ENCODE measurements at places on chromosomes 7 and 10.

- no peak for DNase-seq
Observed at GRCh38 chr7:116172353-116172752, 38.0 kb upstream of the TES start.

DNA sequence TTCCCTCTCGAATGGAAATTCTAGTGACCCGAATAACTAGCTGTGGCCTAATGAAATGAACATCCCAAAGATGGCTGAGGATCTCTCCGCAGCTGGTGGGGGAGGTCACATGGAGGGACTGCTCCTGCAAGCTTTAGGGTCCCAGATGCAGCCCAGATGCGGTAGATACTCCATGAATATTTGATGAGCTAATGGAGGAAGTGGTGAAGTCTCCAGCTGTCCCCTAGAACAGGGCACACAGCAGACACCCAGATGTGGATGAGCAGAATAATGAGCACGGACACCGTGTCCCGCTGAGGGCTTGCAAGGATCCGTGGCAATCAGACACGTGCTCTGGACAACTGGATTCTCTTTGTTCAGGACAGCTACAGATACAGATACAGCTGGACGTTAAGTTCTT lies 59.2 kb downstream of the DENND2A start:
- DNase-seq = no peak

DNA sequence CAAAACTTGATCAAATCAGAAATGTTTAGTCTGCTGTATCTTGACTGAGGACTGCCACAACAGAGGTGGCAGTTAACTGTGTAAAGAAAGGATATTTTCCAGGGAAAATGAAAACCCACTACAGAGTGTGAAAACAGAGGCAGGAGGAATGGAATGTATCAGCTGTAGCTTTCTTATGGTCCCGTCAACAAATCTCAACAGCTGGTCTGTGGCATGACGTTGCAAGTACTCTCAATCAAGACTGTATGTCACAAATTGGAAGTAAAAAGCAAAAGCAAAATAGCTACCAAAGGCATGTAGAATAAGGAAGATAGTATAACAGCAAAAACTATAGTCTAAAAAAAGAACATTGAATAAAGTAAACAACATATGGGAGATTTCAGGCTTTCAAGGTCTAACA lies 123.5 kb downstream of the KMT2C start:
- DNase-seq = no peak

DNA sequence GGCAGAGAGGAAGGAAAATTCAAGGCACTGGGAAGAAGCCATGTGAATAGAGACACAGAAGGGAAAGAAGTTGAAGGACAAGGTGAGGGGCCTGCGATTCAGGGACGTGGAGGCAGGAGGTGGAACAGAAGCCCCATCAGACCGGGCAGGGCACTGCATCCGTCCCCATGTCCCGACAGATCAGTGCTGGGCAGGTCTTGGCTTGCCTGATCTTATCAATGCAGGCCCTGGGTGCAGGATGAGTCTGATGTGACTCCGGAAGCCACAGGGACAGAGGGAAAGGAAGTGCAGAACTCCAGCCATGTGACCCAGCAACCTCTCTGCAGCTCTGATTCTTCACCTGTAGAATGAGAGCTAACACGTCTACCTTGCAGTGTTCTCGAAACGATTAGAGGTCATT lies 136.2 kb upstream of the CTBP2 start:
- no peak for DNase-seq

DNA sequence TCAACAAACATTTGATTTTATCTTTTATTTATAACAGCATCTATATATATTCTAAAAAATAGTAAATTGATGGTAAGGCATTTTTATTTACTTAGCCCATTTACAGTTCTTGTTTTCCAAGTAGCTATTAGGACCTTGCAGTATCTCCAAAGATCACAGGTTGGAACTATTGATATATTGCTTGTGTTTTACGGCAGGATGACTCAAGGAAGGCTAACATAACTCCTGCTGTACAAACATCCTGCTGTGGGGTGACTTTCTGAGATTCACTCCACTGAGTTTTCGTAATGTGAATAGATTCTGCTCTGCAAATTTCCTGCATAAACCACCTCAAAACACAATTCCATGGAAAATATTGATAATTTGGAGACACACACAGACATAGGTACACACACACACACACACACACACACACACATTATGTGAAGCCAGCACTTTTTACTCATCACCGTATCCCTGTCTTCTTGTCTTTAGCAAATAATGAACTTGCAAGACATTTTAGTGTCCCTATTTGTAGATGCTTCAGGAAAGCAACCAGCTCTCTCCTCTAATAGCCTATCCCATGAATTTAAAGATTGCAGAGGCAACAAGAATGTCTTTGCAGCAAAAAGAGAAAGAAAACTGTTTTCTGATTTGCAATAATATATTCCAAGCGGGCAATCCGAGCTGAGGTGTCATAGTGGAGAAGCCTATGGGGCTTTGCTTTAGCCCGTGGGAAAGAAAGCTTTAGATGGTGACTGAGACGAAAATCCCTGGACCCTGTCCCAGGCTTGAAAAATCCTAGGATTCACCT lies 722 bp downstream of the AGR2 start:
- DNase-seq = no peak

GRCh38 chr10:28077889-28078288 lies 79.0 kb upstream of the ODAD2 start:
- DNase-seq = no peak

DNA sequence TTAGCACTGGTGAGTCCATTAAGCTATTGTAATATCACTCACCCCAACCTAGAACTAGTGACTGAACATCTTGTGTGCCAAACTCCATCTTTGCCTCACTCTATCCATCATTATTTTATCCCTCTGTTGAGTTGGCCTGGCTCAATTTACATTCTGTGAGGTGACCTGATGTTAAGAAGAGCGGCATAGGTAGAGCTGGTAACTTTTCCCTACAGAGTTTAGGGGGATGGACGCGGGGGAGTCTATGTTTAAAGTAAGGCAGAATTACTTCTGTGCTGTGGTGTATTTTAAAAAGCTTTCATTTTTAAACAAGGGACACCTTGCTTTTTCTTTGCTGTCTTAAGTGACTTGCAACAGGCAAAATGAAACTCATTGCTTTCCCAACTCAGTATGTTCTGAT lies 186.3 kb downstream of the CREB5 start:
- DNase-seq = no peak

GRCh38 chr10:100447663-100448062 lies 15.1 kb upstream of the WNT8B start:
- DNase-seq = no peak

DNA sequence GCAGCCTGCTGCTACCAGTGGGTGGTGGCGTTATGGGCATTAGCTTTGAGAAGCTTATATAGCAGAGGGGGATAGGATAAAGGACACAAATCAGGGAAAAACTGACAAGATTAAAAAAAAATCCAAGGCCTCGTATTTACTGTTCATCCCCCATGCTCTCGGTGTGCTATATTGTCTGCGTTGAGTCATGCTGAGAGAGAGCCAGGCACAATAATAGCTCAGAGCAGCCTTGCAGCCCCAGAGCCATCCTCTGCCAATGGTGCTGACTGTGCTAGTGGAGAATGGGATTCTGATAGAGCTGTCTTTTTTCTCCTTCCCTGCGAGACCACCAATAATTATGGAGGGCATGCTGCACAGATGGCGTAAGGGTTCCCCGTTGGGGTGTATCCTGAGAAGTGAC lies 51.7 kb upstream of the FZD1 start:
- no peak for DNase-seq

DNA sequence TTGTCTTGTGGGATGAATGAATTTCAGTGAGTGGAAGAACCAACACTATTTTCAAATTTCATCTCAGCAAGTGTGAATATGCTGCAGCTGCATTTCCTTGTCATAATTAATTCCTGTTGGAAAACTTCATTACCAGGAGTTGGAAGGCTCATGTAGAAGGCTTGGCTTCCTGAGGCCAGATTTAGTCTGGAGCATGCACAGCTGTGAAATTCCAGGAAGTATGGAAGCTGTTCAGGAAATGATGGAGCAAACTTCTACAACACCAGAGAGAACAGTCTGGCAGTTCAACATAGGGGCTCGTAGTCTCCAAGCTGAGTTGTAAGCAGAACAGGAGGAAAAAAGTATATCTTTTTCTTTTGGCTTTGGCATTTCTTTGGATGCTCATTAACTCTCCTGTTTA lies 1439.9 kb upstream of the CELF2 start:
- DNase-seq = no peak

DNA sequence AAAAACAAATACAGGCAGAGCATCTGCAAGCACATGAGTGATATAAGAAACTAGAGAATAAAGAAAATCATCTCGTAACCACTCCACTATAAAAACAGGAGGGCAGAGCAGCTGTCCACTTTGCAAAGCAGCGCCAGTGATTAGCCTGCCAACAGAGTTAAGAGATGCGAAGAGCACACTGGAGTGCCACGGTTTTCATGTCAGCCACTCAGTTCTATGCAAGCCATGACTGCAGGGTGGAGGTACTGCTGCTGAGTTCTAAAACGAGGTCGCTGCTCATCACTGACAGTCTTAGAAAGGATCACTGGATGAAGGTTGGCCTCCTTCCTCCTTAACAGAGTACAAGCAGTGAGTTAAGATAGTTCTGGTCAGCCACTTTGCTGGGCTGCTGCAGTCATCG lies 58.5 kb downstream of the FGFR2 start:
- no peak for DNase-seq

GRCh38 chr7:2000153-2000687 lies 232.5 kb downstream of the MAD1L1 start:
- no peak for DNase-seq

- peak; percentile 45 for DNase-seq
Observed at GRCh38 chr10:116849248-116850057, at the start of gene ENO4. Gene ENO4 (plus strand): TSS chr10:116849499. CDS start chr10:116849567, 68 bp downstream.

- DNase-seq = no peak
Observed at GRCh38 chr7:151405588-151405987, 4.2 kb downstream of the WDR86 start.

DNA sequence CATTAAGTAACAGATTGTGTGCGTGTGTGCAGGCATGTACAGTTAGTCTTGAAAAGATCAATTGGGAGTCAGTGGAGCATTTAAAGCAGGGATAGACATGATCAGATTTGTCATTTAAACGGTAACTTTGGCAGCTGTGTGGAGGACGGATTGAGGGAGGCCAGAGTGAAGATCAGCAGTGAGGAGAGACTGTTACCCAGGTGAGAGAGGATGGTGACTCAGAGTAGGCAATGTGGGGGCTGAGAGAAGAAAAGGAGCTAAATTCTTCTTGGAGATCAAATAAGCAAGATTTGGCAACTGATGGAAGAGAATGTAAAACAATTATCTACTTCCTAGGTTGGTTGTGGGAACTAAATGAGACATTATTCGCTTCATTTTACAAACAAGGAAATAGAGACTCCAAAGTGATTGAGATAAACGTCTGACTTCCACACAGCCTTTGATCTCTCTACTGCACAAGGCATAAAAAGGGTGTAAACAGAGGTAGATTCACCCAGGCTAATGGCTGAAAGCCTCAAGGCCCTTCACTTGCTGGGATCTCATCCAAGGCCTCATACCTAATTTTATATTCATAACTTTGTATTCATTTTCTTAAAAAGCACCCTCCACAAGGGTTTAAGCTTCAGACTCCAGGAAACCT lies 665.1 kb upstream of the GALNT17 start:
- DNase-seq = no peak

DNA sequence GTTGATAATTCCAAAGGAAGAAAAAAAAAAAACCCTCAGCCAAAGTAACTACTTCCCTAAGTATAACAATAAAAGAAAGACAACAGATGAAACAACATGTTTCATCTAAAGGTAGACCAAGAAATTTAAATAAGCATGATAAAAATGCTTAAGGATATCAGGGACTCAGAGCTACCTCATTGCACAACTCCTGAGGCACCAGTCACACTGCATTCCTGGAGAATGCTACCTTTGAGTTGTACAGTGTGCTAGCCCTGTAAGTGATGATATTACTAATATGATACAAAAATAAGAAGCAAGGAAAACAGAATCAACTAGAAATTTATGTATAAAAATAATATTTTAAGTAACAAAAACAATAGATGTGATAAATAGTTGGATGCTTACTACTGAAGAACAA lies 29.5 kb upstream of the C7orf33 start:
- DNase-seq = no peak

DNA sequence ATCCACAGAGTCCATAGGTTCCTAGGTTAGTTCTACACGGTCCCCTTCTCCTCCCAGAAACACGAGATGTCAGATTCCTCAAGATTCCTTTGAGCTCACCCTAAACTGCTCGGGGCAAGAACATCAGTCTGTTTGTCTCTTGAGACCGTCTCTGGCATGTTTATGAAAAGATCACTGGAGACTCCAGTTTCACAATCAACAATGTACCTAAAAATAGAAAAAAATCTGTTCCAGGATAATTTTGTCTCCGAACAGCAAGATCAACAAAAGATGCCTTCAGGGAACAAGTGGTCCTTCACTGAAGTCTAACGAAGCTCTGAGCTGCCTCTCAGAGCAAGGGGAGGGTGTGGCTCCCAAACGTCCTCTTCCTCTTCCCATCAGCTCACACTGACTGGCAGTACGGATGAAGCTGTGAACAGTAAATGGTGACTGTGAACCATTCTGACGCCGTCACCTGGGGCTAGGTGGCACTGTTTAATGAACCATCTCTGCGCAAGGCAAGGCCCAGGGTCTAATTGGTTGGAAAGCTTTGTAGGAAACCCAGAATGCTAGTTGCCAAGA lies 156.2 kb upstream of the LYZL1 start:
- DNase-seq = no peak

- no peak for DNase-seq
Observed at GRCh38 chr10:91340613-91341362, 69.4 kb upstream of the HECTD2 start.

GRCh38 chr7:8761731-8762130 lies 328.3 kb downstream of the NXPH1 start:
- DNase-seq = no peak

DNA sequence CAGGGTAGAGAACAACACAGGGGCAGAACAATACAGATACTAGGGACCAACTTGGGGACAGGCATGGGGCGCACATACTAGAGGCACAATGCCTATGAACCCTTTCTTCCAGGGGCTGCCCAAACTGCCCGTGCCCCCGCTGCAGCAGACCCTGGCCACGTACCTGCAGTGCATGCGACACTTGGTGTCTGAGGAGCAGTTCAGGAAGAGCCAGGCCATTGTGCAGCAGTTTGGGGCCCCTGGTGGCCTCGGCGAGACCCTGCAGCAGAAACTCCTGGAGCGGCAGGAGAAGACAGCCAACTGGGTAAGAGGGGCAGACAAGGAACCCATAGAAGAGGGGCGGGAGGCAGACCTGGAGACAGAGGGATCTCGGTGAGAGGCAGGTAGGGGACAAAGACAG lies 5.8 kb downstream of the CHAT start:
- no peak for DNase-seq

- no peak for DNase-seq
Observed at GRCh38 chr7:54615537-54615936, 73.4 kb downstream of the VSTM2A start.

- DNase-seq = peak; percentile 63
Observed at GRCh38 chr10:102152545-102152890, 329 bp downstream of the NOLC1 start.

Data from stimulated activated CD4-positive, alpha-beta T cell treated with anti-CD3 and anti-CD28 coated beads, Interleukin-4, amount 100 ng/mL, for 1 hour (primary cell).